ENCODE measurements at places on chromosomes 2 and 18. TPM values are rescaled to one million over a fixed set of nuclear protein-coding genes. Genes with fewer than 3 reads are reported as not detected.

CYTIP gene
- total RNA-seq, result 389 TPM

GREB1L gene
- total RNA-seq, result not detected

ZBTB14 gene
- 26.3 TPM for total RNA-seq

CD28 gene
- 205 TPM for total RNA-seq

CFAP210 gene
- total RNA-seq, result not detected

IL36A gene
- not detected for total RNA-seq

DNA sequence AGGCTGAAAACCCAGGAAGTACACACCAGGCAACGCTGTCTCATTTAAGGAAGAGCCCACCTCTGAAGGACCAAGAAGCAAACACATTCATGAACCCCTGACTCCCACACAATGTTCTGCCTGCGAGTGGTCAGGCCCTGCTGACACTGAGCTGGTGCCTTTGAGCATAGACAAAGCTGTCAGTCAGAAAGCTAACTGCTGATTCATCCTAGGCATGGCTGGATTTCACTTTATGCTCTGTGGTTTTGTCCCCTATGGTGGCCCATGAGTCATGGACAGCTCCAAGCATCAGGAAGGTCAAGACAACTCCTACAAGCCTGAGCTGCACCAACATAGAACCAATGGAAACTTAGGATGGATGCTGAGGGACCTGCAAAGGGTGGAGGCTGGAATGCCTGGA is 78.9 kb downstream of the UXS1 start:
- no peak for DNase-seq

DNA sequence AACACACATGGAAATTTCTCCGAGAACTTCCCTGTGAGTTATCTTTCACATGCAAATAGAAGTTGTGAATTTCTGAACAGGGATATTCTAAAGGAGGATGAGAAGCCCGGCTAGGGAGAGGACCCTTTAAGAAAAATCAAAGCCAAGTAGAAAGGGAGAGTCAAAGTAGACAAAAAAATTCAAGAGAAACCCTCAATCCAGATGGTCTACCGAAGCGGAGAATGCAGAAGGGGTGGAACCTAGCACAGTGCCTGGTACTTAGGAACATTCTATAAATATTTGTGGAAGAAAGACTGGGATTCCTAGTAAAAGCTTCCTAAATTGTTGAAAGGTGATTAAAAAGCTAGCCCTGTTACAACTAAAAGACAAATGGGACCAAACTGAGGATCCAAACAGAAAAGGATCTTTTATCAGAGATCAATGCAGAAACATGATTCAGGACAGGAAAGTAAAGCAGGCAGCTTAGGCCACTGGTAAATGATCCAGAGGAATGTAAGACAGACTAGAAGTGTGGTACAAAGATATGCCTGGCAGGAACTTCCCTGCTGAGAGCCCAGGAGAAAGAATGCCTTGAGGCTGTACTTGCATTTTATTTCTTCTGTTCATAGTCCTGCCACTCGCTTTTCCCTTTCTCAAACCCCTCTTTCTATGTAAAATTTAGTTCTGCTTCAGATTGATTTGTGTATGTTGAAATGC is 19.5 kb upstream of the GLS start:
- DNase-seq, result no peak

DNA sequence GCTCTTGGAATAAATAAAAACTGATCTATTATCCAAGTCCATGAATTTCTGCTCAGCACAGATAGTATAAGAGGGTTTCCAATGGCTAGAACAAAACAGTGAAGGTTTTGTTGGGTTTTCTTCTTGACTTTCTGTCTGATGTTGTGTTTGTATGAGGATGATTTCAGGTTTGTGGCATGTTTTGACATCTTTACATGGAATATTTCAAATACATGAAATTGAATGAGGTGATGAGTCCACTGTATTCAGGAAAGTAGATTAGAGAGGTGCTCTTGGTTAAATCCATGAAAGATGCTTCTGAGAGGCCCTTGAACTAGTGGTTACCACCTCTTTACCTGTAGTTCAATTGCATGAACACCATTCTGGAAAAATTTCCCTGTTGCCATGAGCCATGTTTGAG is 84.3 kb downstream of the RAPGEF4 start:
- no peak for DNase-seq

DNA sequence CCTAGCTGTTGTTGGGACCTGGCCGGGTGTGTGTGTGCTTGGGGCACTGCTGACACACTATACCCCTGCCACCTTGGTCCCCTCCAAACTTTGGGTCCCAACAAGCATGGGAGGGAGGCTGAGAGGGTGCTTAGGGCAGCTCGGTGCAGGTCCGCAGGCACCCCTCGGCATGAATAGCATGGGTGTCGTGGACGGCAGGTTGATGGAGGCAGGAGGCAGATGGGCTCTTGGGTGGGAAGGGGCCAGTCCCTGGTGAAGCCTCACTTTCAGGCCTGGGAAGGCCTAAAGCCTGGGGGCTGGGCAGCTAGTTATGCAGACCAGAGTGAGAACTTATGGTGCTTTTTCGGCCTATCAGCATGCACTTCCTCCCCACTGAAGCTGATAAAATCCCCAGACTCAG is 164.2 kb downstream of the CDH19 start:
- DNase-seq, result no peak

GRCh38 chr18:70331456-70332097 is 42.7 kb downstream of the SOCS6 start:
- DNase-seq, result no peak

DNA sequence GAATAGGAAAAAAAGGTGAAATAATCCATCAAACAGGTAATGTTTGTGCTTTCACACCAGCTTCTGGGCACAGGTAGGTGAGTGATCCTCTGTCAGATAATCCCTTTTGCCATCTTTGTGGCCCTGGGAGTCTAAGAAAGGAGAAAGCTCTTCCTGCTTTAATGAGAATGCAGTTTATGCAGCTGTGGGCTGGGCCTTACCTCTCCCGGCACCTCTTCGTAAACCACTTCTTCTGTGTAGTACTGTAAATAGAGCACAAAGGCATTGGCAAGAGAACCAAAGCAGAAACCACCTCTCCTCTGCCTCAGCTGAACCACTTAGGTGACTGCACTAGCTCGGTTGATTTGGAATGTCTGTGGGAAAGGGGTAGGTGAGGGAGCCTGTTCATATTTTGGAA is 4.9 kb downstream of the NEB start:
- no peak for DNase-seq

DNA sequence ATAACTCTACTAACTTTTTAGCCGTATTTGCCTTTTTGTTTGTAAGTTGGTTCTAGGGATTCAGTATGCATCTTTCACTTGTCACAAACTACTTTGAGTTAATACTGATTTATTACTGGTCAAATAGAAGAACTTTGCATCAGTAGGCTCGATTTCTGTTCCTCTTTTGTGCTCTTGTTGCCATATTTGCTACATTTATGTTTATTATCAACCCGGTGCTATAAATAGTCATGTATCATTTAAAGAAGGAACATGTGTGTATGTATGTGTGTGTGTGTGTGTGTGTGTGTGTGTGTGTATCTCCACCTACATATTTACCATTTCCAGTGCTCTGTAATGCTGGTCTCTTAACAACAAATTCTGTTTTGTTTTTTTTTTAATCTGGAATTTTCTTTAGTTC is 79.6 kb upstream of the B3GNT7 start:
- DNase-seq, result no peak

- no peak for DNase-seq
Observed at GRCh38 chr2:148048475-148049221, 27.8 kb downstream of the MBD5 start.

GRCh38 chr2:69612200-69612599 is 31.3 kb downstream of the AAK1 start:
- no peak for DNase-seq

- no peak for DNase-seq
Observed at GRCh38 chr2:162520959-162521358, 177.0 kb downstream of the GCA start.

DNA sequence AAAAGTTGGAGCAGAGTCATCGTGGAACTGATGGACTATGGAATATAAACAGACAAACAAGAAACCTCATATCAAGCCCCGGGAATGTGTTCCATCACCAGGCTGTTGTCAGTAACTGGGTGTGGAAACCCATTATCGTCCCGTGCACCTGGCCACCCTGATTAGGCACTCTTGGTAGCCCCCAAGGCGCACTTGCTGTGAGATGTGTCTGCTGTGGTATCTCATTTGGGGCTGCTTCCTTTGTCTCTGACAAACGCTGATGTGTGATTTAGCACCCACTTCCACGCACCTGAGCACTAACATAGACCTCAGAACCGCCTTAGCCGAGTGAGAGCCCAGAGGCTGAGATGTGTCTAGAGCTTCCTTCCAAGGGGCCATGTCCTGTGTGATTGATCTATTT is 96.3 kb downstream of the PRPF40A start:
- no peak for DNase-seq

GRCh38 chr18:56038171-56039030 is 450.4 kb upstream of the TCF4 start:
- DNase-seq, result no peak

DNA sequence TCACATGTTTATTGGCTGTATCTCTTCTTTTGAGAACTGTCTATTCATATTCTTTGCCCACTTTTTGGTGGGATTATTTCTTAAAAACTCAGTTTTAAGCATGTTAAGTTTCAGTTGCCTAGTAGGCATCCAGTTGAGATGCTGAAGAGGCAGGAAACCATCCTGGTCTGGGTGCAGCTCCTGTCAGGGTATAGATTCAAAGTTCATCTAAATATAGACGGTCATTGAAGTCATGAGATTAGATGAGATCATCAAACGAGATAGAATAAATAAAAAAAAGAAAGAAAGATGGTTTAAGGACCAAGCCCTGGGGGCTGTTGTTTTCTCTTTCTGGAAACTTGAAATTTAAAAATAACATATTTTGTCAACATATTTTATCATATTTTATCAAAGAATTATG is 9.2 kb upstream of the DNAH7 start:
- no peak for DNase-seq

DNA sequence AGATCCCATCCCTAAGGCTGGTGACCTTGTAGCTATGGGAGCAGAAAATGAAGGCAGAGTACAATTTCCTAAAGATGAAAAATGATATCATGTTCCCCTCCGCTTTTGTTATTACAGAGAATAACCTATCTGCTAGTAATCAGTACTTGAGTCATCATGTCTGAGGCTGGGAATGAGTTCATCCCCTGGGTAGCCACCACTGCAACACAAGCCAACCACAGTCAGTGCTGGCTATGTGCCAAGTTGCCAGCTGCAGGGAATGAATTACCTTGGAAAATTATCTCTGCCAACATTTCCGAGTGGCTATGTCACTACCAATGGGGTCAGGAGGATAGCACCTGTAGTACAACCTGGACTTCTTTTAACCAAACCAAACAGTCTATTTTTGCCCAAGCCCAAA is 1094.7 kb upstream of the DDX18 start:
- DNase-seq, result no peak

DNA sequence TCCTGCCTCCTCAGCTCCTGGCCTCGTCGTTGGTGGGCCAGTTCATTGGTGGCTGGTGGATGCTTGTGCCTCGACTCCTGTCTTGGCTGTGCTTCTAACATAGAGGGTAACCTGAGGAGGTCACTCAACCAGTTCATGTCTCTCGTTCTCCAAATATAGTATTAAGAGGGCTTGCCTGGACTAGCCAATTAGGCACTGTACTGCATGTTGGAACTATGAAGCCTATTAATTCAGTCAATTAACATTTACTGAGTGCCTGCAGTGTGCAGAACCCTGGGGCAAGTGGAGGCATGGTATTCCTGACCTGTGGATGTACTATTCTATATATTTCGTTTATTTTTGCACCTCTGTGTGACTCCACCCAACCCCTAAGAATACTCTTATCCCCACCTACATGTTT is 89.9 kb upstream of the PELI1 start:
- no peak for DNase-seq

GRCh38 chr2:200089040-200089755 is 133.8 kb downstream of the MAIP1 start:
- no peak for DNase-seq

GRCh38 chr2:118607641-118608040 is 239.8 kb downstream of the EN1 start:
- DNase-seq, result no peak

DNA sequence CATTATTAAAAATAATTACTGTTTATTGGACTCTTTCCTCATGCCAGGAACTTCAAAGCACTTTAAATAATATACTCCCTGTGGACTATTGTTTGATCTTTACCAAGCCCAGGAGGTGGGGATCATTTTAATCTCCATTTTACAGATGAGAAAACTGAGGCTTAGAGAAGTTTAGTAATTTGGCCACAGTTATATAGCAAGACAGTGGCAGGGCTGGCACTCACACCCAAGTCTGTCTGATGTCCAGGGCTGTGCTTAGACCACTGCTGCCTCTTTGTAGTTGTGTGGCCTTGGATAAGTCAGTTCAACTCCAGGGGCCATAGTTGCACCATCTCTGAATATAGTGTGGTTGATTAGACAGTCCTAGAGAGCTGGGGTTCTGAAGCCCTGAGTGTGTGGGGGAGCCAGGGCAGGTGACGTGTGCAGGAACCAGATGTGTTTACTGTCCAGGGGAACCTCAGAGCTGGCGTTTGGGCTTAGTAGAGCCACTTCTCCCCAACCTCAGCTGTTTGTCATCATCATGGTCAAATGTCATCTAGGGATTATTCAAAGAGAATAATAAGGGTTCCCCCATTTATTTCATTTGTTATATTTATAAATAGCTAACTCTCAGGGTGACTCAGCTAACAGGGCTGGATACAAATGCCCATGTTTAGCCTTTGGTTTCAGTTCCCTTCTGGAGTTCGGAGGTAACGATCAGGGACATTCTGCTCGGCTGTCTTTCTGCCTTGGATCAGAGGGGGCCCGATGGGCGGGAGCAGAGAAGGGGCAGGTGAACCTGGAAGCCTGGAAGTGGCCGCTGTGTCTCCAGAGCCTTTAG is 68.0 kb downstream of the BOLA3 start:
- no peak for DNase-seq

GRCh38 chr2:54845094-54845493 is 121.6 kb downstream of the EML6 start:
- DNase-seq, result no peak

DNA sequence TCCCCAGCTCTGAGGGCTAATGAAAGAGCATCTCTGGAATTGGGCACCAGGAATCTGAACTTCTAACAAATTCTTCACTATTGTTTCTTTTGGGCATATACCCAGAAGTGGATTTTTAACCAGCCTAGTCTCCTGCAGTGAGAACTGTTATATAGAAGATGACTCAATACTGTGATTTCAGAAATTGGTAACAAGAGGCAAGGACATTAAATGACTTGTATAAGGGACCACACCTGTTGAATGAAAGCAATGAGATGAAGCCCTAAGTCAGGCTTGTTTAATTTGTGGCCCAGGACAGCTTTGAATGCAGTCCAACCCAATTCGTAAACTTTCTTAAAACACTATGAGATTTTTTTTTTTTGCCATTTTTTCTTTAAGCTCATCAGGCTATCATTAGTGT is 57.9 kb downstream of the EPC2 start:
- DNase-seq, result no peak

DNA sequence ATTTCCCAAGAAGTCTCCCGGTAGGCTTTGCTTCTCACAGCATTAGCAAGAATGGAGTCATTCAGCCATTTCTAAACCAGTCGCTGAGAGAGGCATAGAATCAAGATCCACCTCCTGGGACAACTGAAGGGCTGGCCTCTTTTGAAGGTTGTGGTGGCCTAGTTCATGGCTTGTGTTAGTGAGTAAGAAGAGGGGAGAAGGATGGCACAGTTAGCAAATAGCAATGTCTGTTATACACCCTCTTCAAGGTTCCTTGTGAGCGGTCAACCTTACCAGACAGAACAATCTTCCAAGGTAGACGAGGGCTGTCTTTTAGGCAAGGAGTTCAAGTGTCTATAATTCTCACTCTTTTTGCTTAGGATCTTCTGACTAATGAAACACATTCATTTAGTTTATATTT is 35.4 kb upstream of the DNAH7 start:
- DNase-seq, result no peak

All from activated CD4-positive, alpha-beta memory T cell treated with anti-CD3 and anti-CD28 coated beads, Interleukin-2, amount 10 ng/mL, durations not matched to agents 7 days and 5 days (primary cell).